ENCODE measurements at places on chromosomes 3 and 15.
A peak's percentile ranks its signal among the peaks of the same experiment; 100 is the strongest.

DNA sequence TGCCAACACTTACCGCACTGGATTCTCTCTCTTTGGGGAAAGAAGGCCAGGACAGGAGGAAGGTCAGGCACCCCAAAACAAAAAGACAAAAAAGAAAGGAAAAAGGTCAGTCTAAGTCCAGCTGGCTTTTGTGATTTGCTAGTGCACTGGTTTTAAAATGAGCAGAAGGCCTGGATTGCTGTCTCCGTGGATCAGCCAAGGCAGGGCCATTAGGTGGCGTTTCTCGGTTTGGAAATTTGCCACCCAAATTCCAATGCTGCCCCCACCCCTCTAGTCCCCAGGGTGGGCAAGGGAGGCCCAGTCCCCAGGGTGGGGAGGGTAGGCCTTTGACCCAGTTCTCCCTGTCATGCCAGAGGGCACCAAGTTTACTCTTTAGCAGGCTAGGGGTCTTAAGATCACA, 33.3 kb downstream of the TLE3 start:
- no peak for DNase-seq

DNA sequence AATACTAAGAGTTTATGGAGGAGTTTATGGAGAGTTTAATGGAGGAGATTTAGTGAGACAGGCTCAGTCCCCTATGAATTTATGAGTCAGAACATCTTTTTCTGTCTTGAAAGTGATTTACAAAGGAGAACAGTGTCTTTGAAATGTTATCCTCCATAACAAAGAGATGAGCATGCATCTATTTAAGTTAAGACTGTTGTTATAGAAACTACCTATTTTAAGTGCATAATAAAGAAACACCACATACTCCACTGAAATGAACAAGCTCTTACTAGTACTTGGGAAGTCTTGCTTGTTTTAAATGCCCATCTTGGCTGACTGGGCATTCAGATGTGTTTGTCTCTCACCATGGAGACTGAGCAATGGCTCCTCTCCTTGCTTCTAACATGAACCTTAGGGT, 118.7 kb upstream of the ACP3 start:
- DNase-seq, result no peak

- DNase-seq, result no peak
Measured at GRCh38 chr3:105512061-105512460, 145.4 kb downstream of the ALCAM start.

DNA sequence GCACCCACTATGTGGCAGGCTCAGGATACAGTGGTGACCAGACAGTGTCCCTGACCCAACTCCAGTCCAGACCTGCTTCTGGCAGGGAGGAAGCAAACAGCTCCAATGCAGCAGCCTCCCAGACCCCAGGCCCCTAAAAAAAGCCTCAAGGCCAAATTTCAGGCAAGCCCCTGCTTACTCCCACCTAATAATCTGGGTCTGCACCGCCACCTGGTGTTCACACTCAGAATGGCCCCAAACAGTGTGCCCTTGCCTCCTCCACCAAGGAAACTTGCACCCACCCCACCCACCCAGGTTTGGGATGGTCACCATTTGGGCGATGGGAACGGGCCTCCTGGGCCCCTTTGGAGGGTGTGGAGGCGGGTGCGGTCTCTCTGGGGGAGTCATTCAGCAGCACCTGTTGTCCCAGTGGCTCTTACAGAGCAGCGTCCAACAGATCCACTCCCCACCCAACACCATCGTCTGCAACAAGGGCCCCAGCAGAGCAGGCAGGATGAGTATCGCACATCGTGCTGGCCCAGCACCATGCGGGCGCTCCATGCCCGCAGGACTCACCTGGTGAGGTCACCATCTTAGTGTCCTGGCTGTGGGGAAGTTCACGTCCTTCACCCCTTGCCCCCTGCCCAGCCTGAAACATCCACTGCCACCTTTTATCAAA, 17.3 kb downstream of the C3orf18 start:
- no peak for DNase-seq

GRCh38 chr3:151866711-151867410, 6.6 kb upstream of the SUCNR1 start:
- DNase-seq, result no peak

DNA sequence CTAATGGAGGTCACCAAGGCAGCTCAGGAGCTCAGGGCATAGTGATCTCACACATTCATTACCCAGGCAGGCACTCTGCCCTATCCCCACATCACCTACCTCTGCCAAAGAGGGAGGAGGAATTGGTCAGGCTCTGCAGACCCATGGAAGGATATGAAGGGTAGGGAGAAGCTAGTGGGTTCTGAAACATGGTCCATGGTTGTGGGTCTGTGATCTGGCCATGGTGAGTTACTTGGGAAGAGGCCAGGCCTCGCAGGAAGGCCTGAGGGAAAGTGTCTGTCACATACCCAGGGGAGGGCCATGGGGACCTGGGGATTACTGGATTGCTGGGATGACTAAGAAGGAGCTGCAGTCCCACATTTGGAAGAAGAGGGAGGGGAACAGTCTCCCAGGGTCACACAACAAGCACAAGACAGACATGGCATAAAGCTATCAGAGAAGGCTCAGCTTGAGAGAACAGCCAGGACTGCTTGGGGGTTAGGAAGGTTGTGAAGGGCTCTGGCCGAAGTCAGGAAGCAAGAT, 1.4 kb upstream of the PRSS50 start:
- DNase-seq, result no peak

DNA sequence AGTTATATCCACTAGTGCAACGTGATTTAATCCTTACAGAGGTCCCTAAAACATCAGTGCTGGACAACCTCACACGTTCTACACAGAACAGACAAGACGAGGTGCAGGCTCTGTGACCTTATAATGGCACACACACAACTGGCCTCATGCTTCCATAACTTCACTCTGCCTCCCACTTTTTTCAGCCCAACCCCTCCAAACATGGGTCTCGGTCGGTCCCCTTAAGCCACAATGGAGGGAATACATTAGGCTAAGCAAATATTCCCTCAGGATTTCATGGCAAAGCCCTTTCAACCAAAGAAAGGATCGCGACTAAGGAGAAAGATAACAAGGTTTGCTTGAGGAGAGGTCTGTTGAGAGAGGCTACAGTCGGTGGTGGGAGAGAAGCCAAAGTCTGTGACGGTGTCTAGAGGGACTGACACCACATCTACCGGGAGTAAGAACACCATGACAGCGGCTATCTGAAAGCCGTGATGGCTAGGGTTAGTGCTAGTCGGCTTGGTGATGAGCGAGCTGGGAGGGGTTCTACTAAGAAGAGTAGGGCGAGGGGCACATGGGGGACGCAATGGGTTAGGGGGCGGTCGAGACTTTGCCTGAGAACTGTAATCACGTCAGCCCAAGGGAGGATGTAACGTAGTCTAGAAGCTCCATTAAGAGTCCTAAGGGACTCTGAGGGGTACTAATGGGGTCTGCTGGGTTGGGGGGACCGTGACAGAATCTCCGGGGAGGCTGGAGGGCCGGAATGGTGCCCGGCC, 1.0 kb downstream of the MYO9A start:
- no peak for DNase-seq

DNA sequence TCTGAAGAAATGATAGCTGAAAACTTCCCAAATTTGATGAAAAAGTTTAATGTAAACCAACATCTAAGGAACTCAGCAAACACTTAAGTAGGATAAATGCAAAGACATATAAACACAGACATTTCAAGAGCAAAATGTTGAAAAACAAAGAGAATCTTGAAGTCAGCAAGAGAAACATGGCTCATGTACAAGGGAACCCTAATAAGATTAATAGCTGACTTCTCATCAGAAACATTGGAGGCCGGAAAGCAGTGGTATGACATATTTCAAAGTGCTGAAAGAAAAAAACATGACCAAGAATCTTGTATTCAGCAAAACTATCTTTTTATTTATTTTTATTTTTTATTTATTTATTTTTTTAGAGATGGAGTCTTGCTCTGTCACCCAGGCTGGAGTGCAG, 10.6 kb upstream of the PRKCI start:
- DNase-seq, result no peak

GRCh38 chr15:98103570-98103969, 143.1 kb downstream of the ARRDC4 start:
- DNase-seq, result no peak

DNA sequence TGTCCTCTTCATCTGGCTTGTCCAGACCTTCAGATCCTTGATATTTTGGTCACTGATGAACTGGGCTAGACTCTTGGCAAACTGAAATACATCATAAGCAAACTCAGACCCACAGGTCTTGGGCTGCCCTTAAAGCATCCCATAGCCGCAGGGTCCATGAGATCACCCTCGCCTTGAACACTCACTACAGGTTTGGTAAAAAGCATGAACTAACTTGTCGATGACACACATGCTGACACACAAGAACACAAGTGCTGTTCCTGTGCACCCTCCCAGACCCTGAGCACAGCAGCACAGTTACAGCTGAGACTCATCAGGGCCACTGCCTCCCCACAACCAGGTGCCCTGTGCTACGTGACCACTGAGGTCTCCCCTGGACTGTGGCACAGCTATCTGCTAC, 21.0 kb downstream of the PFKFB4 start:
- DNase-seq, result no peak

DNA sequence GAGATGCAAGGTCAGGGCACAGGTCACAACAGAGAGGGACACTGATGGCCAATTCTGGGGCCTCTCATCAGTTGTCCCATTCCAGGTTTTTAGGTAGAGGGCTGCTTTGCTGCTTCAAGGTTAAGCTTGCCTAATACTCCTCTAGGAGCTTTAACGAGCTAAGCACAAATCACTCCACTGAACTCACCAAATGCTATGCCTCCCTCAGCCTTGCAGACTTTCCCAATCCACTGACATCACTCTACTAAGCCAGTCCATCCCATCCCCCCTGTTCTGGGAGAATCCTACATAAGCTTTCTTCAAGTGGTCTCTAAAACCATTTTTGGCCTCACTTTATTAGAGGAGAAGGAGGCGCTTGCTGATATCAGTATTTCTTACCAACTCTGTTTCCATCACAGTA, 24.8 kb upstream of the PDCD6IP start:
- DNase-seq, result no peak

DNA sequence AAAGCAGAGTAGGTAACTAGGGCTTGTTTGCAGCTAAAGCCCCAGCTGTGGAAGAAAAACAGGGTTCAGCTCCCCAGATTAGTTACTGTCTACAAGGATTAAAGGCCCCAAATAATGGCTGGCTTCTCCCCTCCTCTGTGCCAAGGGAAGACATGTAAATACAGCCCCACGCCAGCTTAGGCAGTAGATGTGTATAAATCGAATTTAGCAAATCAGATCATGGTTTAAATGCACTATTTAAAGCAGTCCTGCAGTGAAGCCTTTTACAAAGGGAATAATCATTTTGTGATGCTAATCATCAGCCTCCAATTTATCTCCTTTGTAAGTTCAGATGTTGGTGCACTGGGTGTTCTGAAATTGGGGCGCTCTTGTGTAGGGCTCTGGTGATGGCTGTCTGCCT, 46.7 kb upstream of the POLG start:
- DNase-seq, result no peak

- DNase-seq, result no peak
Measured at GRCh38 chr3:114223143-114223542, 14.2 kb downstream of the ZNF80 start.

- DNase-seq, result no peak
Measured at GRCh38 chr3:152126260-152126659, 142.5 kb upstream of the MBNL1 start.

GRCh38 chr3:127545216-127545615, 45.3 kb downstream of the TPRA1 start:
- DNase-seq, result no peak

DNA sequence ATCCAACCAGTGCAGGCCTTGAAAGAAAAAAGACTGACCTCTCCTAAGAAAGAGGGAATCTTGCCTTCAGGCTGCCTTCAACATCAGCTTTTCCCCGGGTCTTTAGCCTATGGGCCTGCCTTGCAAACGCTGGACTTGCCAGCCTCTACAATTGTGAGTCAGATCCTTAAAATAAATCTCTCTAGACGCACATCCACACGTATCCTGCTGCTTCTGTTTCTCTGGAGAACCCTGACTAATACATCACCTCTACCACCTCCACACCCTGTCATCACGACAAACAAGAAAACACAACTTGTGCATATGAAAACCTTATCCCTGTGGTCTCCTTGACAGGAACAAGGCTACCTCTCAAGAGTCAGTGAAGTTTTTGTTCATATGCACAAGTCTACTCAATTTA, 11.8 kb downstream of the CYFIP1 start:
- peak; percentile 63 for DNase-seq

DNA sequence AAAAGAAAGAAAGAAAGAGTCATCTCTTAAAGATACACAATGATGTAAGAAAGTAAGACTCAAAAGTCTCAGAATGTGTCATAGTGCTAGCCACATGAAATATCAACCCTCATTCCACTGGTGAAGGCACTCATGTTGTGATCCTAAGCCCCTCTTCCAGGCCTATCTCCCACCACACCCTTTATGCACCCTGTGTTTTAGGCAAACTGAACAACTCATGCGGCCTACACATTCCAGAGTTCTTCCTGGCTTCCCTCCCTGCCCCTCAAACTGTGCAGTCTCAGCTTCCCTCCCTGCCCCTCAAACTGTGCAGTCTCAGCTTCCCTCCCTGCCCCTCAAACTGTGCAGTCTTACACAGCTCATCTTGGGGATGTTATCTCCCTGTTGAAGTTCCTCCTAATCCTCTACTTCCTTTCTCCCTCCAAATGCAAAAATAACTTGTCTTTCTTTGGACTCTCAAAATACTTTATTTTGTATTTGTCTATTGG, 69.0 kb upstream of the FNDC3B start:
- DNase-seq, result no peak

Measured in H54 (cell line).